A172 (cell line): ENCODE measurements at places on chromosomes 5 and 9. TPM values are rescaled to one million over a fixed set of nuclear protein-coding genes. Genes with fewer than 3 reads are reported as not detected.

C9 gene
- not detected in 2 replicates for total RNA-seq

GABRA6 gene
- total RNA-seq: not detected in 2 replicates

PLPP6 gene
- total RNA-seq: 7.0 and 8.2 TPM in 2 replicates

NEURL1B gene
- total RNA-seq: 7.2 and 12.2 TPM in 2 replicates
